ENCODE measurements at places on chromosomes 3 and 15.

- no peak for DNase-seq
Observed at GRCh38 chr15:39642011-39642640, 61.2 kb downstream of the THBS1 start.

DNA sequence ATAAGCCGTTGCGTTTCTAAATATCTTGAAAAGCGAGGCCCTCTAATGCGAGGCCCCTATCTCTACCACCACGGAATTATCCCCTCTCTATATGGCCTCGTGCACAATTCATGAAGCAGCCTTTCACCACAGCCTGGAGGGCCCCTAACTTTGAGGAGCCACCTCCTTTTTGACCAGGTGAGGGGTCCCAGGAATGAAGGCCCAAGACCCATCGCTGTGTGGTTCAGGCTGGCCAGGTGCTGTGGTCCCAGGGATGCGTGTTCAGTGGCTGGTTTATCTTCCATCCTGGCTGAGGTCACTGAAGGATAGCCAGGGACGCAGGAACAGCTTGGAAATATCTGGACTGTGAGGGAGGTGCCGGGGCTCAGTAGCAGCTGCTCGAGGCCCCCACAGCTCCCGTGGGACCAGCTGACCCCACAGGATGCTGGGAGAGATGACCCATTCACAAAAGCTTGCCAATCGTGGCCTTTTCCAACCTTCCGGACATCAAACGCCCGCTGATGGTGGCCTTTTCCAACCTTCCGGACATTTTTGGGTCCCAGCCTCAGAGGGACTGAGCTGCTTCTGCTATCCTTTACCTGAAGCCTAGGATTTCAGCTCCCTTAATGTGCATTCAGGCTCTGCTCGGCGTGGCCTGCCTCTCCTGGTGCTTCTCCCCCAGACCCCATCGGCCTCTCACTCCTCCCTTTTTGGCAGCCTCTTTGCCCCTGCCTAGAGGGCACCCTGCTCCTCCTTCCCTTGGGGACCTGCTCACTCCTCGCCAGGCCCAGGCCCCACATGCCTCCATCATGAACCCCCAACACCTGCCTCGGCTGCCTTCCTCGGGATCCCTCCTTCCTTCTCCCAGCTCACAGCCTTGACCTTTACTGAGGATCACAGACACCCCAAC lies 140.9 kb downstream of the CHSY1 start:
- DNase-seq: no peak

GRCh38 chr15:68697711-68698690 lies 119.2 kb downstream of the CORO2B start:
- no peak for DNase-seq

DNA sequence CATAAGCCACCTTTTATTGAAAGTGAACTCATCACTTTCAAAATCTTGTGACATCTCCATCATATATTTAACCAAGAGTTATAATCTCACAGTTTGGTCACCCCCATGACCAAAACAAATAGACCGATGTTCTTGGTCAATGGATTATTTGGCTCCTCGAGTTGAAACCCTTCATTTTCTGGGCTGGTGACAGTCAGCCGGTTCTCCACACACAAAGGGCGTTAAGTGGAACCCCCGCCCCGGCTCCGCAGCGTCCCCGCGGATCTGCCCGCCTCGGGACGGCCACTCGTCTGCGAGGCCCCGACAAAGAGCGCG lies 772 bp downstream of the TSPAN3 start:
- DNase-seq: no peak

- no peak for DNase-seq
Observed at GRCh38 chr15:40226736-40227135, 12.1 kb upstream of the PAK6 start.

DNA sequence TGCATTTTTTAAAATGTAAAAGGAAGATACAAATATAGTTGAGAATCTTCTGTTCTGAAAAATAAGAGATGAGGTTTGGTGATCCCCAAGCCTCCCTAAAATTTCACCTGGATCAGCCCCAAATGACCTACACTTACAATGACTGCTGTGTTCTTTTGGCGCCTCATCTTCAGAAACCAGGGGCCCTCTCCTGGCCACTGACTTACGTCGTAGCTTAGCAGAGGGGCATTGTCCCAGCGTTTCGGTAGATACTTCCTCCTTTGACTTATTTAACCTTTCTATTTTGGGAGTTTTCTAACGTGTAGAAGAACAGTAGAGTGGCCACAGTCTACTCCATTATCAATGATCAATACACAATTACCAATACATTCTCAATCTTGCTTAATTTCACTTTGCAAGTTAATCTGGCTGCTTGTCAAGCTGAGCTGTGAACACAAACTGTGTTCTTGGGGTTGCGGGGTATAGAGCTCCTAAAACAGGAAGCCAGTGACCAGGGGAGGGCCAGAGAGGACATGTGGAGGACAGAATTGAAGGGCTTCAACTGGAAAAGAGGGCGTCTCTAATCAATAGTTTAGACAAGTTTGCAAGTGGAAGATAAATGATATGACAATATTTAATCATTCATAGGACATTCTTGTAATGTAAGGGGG lies 419.5 kb downstream of the LPP start:
- DNase-seq: no peak

DNA sequence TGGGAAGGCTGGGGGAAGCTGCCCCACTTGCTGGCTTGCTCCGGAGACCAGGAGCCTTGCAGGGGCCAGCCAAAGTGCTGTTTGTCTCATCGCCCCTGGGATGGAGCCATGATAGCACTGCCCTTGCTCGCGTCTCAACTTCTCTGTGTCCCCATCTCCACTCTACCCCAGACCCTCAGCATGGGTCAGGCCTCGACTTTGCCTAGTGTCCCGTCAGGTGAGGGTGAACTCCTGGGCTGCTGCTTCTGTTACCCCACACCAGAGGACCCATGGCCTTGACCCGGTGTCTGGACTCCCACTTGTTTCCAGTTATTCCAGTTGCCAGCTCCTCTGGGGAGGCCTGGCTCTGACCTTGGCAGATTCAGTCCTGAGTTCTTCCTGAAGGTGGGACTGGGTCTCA lies 36.5 kb upstream of the DUSP7 start:
- DNase-seq: no peak

- no peak for DNase-seq
Observed at GRCh38 chr3:10547841-10548783, 42.7 kb upstream of the ATP2B2 start.

GRCh38 chr15:62558640-62559380 lies 393.7 kb upstream of the C2CD4B start:
- DNase-seq: no peak

GRCh38 chr3:37505415-37505814 lies 331.0 kb upstream of the LRRFIP2 start:
- no peak for DNase-seq

- no peak for DNase-seq
Observed at GRCh38 chr3:172018364-172018763, 21.0 kb upstream of the FNDC3B start.
